ENCODE measurements at places on chromosomes 5 and 9.

DNA sequence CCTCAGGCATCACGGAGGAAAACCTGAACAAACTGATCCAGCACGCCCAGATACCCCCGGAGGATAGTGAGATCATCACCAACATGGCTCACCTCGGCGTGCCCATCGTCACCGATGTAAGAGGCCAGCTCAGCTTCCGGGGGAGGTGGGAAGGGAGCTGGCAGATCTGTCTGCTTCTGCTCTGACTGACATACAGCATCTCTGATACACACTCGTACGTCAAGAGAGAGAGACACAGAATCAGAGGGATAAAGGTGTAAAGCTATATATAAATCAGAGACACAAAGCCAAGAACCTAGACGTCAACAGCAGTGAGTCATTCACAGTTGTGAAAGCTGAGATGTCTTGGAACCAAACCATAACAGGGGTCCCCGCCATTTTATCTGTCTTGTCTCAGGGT, 30.1 kb upstream of the CFAP157 start:
- DNase-seq = no peak

DNA sequence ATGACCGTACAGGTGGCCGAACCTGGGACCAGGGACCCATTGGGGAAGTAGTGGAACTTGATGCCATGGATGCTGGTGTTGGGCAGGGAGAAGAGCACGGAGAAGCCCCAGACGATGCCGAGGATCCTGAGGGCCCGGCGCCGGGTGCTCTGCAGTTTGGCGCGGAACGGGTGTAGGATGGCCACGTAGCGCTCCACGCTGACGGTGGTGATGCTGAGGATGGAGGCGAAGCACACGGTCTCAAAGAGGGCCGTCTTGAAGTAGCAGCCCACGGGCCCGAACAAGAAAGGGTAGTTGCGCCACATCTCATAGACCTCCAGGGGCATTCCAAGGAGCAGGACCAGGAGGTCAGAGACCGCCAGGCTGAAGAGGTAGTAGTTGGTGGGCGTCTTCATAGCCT, 585 bp downstream of the NMUR2 start:
- no peak for DNase-seq

DNA sequence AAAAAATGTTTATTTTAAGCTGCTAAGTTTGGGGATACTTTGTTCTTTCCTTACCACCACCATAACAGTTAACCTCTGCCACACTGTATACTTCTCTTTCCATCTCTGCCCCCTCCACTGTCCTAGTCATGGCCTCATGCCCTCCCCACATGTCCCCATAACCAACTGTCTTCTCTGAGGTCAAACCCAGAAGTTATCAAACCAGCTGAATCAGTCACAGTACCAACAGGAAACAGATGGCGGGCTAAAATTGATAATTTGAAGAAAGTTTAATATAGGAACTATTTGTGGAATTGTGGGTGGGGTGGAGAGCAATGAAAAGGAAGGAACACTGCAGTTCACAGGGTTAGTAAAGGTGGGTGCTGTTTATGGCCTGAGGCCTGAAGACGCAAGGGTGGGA, 5.7 kb upstream of the DCTN4 start:
- no peak for DNase-seq

DNA sequence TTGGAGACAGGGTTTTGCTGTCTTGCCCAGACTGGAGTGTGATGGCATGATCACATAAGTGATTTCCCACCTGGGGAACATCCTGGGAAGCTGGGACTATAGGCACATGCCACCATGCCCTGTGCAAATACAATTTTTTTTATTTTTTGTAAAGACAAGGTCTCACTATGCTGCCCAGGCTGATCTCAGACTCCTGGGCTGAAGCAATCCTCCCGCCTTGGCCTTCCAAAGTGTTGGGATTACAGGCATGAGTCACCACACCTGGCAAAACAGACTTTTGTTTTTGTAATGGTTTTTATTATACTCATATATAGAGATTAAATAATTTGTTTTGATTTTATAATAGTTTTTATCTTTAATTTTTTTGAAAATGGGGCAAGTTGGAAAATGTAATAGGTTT, 14.7 kb downstream of the DNAJC25 start:
- no peak for DNase-seq

GRCh38 chr9:131048332-131048731, 39.4 kb downstream of the LAMC3 start:
- no peak for DNase-seq

- no peak for DNase-seq
These were observed 400.0 kb upstream of the ADAMTS16 start for GRCh38 chr5:4740156-4740555.

DNA sequence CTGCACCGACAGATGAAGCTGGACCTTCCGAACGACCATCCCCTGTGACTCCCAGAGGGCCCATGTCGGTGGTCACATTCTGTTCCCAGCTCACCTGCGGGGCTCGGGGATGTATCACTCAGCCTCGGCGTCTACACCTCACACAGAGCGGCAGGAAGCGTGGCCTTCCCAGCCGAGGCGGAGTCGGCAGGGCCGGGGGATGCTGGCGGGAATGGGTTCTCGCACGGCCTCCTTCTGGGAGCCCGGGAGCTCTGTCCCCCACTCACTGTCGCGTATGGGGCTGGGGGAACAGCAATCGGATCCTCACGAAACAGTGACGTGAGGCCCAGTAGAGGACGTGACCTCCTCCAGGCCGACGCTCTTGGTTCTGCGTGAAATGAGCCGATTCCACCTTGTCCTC, 20.4 kb downstream of the NACC2 start:
- DNase-seq = no peak

DNA sequence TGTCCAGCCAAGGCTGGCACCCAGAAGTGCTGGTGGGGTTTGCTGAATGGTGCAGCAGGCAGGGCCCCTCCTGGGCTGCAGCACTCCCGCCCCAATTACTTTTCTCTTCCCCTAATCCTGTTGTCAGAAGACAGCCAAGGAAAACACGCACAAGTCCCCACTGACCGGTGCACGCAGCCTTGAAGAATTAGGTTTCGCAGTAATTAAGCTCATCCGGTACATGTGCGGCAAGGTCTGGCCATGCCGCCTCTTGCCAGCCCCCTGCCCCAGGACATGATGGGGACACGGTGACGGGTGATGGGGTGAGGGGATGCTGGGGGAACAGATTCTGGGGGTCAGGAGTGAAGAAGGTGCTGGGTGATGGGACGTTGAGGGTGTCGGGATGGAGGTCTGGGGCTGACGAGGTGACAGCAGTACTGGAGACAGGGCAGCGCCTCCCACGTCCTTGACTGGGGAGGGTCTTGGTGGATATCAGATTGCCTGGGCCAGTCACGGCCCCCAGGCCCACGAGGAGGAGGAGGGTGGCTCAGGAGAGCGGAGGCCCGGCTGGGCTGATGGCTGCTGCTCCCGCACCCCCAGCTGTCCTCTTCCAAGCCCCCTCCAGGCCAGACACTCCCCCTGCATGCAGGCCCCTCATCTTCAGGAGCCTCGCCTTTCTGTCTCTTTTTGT, 34.9 kb downstream of the BARX1 start:
- DNase-seq = no peak

DNA sequence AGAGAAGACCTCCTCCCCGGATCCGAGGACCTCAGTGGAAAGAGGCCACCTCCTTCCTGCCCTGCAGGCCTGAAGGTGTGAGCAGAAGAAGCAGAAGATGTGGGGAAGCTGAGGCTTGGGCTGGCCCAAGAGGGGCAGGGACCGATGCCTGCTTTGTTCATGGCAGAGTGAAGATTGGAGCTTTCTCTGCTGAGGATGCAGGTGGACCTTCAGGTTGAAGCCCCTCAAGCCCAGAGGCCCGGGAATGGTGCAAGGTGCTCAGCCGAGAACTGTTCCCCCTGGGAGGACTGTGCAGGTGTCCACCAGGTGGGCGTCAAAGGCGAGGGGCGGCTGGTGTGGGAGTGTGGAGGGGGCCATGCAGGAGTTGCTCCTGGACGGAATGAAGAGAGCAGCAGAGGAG, 277.9 kb upstream of the IRX2 start:
- no peak for DNase-seq

GRCh38 chr9:134323741-134324358, 2.4 kb upstream of the RXRA start:
- DNase-seq = no peak

DNA sequence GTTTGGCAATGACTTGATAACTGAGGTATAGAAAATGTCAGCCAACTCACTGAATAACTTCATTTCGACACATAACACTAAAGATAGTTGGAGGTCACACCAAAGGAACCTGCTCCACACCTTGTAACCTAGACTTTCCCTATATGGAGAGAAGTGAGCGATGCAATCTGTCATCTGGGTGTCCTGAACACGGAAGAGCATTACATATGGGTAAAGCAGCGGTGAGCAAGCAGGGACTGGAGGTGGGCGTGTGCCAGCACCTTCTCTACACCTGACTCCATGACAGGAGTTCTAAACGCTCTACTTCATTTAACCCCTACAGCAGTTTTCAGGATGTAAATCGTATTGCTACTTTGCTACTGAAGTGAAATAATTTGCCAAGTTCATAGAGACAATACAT, 152.8 kb downstream of the SLC12A2 start:
- DNase-seq = no peak

- no peak for DNase-seq
These were observed 196.2 kb downstream of the HSPA4 start for GRCh38 chr5:133247881-133248624.

DNA sequence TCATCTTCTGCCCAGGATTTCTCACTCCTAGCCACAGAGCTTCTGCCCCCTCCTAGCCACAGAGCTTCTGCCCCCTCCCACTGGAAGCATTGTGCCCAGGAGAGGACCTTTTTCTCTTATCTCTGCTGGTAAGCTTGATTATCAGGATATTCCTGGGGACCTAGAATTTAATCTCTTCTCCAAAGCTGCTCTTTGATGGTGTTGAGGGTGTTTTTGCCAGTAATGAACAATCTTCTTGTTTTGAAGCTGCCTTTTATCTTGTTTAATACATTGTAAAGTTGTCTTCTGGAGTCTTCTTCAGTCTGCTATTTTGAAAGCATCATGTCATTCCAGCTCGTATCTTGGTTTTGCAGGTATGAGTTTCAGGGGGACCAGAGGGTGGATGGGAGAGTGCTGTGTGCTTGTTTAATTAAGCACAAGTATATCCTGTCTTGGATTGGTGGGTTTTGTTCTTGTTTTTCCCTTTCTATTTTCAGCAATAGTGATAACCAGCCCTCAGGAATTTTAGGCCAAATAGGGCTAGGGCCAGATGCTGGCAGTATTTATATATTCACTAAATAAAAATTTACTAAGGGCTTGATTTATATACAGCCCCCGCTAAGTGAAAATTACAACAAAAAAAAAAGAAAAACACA, 214.0 kb upstream of the DMRT1 start:
- DNase-seq = no peak

DNA sequence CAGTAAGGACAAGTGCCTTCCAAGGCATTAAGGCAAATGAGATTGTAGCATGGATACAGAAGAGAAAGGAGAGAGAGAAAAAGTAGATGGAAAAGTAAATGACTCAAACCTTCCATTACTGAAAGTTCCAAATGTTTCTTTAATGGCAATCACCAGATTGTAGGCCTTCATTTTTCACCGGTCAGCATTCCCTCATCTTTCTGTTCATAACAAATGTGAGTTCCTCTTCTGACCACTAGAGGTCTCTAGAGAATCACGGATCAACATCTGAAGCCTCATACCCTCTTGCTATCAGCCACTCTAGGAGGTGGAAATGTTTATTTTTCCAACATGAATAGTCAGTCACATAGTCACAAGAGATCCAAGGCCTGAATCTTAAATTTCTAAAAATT, 73.6 kb upstream of the RPS23 start:
- DNase-seq = no peak

- DNase-seq = no peak
These were observed 55.2 kb downstream of the HSPA4 start for GRCh38 chr5:133106761-133107572.

- DNase-seq = no peak
These were observed 26.0 kb downstream of the PAPPA start for GRCh38 chr9:116179568-116179967.

DNA sequence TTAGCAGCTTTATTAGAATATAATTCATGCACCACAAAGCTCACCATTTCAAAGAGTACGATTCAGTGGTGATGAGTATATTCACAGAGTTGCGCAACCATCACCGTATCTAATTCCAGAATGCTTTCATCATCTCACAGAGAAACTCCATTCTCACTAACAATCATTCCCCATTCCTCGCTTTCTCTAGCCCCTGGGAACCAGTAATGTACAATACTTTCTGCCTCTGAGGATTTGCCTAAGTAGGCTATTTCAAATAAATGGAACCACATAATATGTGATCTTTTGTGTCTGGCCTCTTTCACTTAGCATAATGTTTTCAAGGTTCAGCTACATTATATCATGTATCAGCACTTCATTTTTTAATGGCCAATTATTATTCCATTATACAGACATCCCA, 145.1 kb upstream of the ADAMTS16 start:
- DNase-seq = no peak

DNA sequence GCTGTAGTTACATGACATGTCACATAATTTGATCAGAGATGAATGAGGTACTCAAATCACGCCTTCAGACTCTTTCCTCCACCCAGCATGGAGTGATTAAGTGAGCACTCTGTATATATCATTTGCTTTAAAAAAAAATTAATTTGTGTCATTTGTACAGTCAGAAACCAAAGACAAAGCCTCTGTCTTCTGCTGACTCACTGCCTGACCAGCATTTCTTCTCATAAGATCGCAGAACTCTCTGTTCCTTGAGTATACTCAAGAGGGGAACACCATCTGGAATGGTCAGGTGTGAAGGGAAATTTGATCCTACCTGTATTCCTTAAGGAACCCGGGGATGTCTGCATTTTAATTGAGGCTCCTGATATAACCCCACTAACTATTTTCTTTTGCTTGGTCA, 254.4 kb downstream of the FAM114A2 start:
- DNase-seq = no peak

DNA sequence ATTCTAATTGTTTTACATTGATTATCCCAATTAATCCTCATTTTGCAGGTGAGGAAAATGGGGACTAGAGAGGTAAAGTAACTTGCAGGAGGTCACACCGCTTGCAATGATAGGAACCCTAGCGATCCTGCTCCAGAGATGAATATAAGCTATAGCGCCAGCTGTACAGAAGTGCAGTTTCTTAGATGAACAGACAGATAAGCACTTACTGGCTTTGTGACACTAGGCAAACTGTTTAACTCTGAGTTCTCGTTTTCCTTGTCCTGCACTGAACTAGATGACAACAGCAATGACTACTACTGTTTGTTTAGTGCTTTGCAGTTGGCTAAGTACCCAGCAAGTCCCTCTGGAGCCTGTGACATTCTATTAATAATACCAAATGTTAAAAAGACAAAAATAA, 11.1 kb downstream of the LHX6 start:
- no peak for DNase-seq

Measured in CD4-positive, alpha-beta T cell treated with Interferon gamma for 1 hour (primary cell).